ENCODE measurements at places on chromosomes 1 and 21. TPM values are rescaled to one million over a fixed set of nuclear protein-coding genes. Genes with fewer than 3 reads are reported as not detected.

- no peak for DNase-seq
These were observed 10.5 kb upstream of the PLCH2 start for GRCh38 chr1:2465371-2466269.

GRCh38 chr1:72891976-72892375 is 609.6 kb upstream of the NEGR1 start:
- no peak for DNase-seq

DNA sequence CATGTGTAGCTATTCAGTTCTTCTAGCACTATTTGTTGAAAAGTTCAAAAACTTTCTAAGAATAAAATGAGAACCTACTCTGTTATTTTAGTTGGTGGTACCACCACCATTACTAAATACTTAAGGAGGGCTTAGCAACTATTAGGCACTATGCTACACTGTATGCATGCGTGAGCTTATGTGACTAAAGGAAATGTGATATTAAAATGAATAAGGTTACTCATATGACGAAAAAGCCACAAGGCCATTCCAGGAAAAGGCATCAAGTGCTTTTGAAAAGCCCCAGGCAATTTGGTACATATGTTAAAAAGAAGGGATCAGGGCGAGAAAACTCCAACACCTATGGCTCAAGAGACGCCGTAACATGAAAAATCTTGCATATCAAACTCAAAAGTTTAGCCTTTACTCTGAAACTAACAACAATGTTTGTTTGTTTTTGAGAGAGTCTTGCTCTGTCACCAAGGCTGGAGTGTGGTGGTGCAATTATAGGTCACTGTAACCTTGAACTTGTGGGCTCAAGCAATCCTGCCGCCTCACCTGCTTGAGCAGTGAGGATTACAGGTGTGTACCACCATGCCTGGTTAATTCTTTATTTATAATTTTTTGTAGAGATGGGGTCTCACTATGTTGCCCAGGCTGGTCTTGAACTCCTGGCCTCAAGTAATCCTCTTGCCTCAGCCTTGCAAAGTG is 42.5 kb downstream of the EPRS1 start:
- DNase-seq, result no peak

Gene PTPN7
- total RNA-seq, result not detected

Gene ACTN2
- not detected for total RNA-seq

DNA sequence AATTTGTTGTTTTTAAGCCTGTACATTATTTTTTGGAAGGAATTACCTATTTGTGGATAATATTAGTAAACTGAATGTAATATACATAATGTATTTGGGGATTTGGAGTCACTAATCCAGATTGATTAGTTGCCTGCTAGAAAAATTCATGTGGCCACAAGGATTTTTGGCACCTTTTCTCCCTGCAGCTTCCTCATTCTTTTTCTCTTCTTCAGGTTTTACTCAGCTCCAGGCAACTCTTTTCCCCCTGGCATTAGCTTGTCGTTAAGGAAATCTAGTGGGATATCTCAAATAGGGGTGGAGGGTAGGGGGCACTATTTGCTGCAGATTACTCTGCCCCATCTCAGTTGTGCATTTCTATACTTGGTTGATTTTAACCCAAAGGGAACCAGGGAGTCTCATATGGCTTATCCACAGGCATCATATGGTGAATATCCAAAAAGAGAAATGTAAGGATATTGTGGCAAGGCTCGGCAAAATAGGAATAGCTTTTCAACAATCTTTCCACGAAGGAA is 203.1 kb downstream of the NFIA start:
- no peak for DNase-seq
